Osteocyte (in vitro differentiated cells): ENCODE measurements at places on chromosomes 16 and 17. TPM values are rescaled to one million over a fixed set of nuclear protein-coding genes. Genes with fewer than 3 reads are reported as not detected.
A peak's percentile ranks its signal among the peaks of the same experiment; 100 is the strongest.

GRCh38 chr17:4232168-4232813 lies 31.5 kb downstream of the ANKFY1 start:
- H3K36me3 ChIP-seq: peaks cover 19% of the 10 kb centered on the region
- no peaks in the 10 kb centered on the region for H3K27me3 ChIP-seq
- no peak overlapping the region for H3K4me3 ChIP-seq
- H3K27ac ChIP-seq: peak overlapping the region; percentile 82

DNA sequence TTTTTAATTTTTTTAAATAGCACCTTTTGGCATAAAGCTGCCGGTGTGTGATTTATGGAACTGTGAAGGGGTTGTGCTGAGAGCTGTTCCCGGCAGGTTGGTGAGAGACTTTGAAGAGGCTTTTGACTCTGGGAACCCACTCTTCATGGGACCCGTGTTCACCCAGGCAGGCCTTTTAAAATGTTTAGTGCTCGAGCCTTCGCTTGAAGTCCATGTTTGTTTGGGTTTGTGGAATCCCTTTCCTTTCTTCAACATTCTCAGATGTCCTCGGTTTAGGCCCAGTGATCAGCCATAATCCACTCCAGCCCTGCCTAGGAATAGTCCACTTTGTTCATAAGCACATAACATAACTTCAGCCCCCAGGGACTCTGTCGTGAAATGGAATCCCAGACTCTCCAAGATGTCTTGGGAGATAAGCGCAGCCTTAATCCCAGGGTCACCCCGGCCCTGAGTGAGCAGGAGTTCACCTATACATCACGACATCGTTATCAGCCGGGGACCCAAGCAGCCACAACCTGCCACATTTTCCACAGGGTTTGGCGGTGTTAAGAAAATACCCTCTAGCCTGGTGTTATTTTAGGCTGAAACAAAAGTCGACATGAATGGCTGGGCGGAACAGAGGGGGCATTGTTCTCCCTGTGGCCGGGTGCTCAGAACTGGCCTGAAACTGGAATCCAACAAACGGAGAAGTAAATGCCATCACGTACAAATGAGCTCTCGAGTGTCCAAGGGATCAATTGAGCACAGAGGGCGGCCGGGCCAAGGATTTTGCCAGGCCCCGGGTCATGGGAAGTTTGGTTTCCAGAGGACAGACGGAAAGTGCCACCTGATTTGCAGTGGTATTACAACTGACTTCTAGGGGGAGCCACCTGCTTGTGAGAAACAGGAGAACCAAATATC lies 145.7 kb upstream of the IRX3 start:
- no peak overlapping the region for H3K4me3 ChIP-seq
- peaks cover 2% of the 10 kb centered on the region for H3K36me3 ChIP-seq
- H3K4me1 ChIP-seq: peaks cover 22% of the 10 kb centered on the region
- no peak overlapping the region for H3K27ac ChIP-seq

DNA sequence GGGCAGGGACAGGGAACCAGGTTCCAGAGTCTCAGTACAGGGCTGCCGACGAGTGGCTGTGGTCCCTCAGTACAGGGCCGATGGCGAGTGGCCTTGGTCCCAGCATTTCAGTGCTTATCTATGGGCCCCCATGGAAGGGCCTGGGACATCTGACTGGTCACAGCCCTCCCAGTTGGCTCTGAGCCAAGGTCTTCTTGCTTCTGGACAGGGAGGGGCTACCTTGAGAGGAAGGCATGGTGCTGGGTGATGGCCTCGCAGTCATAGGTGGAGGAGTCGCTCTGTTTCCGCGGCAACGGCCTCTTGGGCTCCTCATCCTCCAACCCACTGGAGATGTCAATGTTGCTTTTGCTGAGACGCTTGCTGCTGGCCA lies 32.5 kb downstream of the PIMREG start:
- peaks cover 8% of the 10 kb centered on the region for H3K4me1 ChIP-seq
- H3K36me3 ChIP-seq: no peaks in the 10 kb centered on the region
- H3K27ac ChIP-seq: no peak overlapping the region

The CHD9NB gene
- total RNA-seq: 3.4 and 4.8 TPM in 2 replicates

The ZNF213 gene
- 13.4 and 14.3 TPM in 2 replicates for total RNA-seq
